ENCODE measurements at places on chromosomes 2 and 18. TPM values are rescaled to one million over a fixed set of nuclear protein-coding genes. Genes with fewer than 3 reads are reported as not detected.

The INHA gene
- total RNA-seq, result not detected

The HOXD11 gene
- not detected for total RNA-seq

The PREPL gene
- total RNA-seq, result 11.0 TPM

The CXCR1 gene
- not detected for total RNA-seq

The KCNE4 gene
- 0.65 TPM for total RNA-seq

The NIF3L1 gene
- total RNA-seq, result 18.9 TPM

The DOK6 gene
- under 0.01 TPM for total RNA-seq

The SCN7A gene
- not detected for total RNA-seq

The GPBAR1 gene
- 0.16 TPM for total RNA-seq

The TACR1 gene
- total RNA-seq, result not detected

The MYO7B gene
- total RNA-seq, result 0.06 TPM

The HJURP gene
- 11.0 TPM for total RNA-seq

The SMAD7 gene
- total RNA-seq, result 6.4 TPM

The CENPO gene
- 13.9 TPM for total RNA-seq

The AQP12B gene
- not detected for total RNA-seq

The CACNB4 gene
- total RNA-seq, result under 0.01 TPM

The ASAP2 gene
- total RNA-seq, result 52.2 TPM

The ABHD1 gene
- not detected for total RNA-seq

The AQP12A gene
- total RNA-seq, result not detected

All from bladder microvascular endothelial cell (primary cell).